Body of pancreas (tissue), 4 donors: ENCODE measurements at places on chromosomes 3 and 15.

GRCh38 chr3:62705721-62706120, 169.5 kb downstream of the CADPS start:
- no peak overlapping the region for H3K27ac ChIP-seq
- no peaks in the 10 kb centered on the region for H3K27me3 ChIP-seq
- no peak for DNase-seq

GRCh38 chr3:134312072-134312872, 61.6 kb upstream of the RYK start:
- H3K4me1 ChIP-seq = peaks cover 64% of the 10 kb centered on the region
- peak; percentile 87 for DNase-seq
- H3K27ac ChIP-seq = peak overlapping the region; percentile 89
- no peaks in the 10 kb centered on the region for H3K36me3 ChIP-seq

DNA sequence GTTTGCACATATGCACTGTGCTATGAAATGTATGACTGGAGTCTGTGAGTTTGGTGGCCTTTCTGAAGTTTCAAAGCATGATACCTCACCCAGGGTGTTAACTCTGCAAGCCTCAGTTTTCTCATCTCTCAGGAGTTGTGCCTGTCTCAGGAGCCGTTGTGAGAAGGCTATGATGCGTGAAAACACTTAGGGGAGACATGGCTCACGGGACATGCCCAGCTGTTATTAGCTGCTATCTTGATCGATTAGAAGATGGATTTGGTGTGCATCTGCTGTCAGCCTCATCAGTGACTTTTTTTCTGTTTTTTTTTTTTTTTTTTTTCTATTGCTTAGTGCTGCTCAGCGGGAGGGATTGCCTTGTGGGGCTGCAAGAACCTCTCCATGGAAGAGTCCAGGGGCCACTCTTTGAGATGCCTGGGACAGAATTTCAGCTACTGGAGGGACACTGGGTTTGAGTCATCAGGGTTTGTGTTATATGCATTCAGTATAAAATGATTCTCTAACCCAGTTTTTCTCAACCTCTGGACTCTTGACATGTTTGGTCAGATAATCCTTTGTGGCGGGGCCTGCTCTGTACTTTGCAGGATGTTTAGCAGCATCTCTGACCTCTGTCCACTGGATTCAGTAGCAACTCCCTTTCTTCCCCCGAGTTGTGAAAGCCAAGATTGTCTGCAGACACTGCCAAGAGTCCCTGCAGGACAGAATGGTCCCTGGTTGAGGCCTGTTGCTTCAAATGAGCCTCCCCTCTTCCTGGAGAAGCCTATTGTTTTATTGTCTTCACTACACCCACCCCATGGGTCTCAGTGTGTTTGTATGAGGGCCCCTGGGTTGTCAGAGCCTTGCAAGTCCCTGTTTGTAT, 181.4 kb downstream of the CACNA2D3 start:
- no peak overlapping the region for H3K27ac ChIP-seq
- H3K4me3 ChIP-seq = no peak overlapping the region
- H3K27me3 ChIP-seq = no peaks in the 10 kb centered on the region
- H3K36me3 ChIP-seq = no peaks in the 10 kb centered on the region

- no peak for DNase-seq
- H3K36me3 ChIP-seq = no peaks in the 10 kb centered on the region
- H3K27me3 ChIP-seq = no peaks in the 10 kb centered on the region
- H3K27ac ChIP-seq = no peak overlapping the region
- no peaks in the 10 kb centered on the region for H3K4me1 ChIP-seq
- H3K4me3 ChIP-seq = no peak overlapping the region
Observed at GRCh38 chr3:56811546-56812202, 9.9 kb upstream of the ARHGEF3 start.

DNA sequence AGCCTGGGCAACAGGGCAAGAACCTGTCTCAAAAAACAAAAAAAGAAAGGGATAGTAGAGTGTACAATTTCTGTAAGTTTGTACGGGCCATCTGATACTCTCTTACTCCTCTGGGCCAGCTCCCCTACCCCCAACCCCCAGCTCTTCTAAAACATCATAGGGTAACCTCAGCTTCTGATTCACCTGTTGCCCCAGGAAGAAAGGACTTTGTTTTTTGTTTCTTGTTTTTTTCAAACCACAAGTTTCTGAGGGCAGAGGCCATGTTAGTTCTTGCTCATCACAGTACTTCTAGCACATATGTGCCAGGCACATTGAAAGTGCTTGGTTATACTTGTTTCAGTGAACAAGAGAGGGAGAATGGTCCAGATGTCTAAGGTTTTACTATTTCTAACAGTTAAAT, 20.2 kb downstream of the ATOSA start:
- H3K27me3 ChIP-seq = no peaks in the 10 kb centered on the region
- no peak overlapping the region for H3K27ac ChIP-seq
- no peak overlapping the region for H3K4me3 ChIP-seq
- H3K4me1 ChIP-seq = peaks cover 73% of the 10 kb centered on the region
